ENCODE measurements at places on chromosomes 2 and 18. TPM values are rescaled to one million over a fixed set of nuclear protein-coding genes. Genes with fewer than 3 reads are reported as not detected.

- no peak for DNase-seq
These were observed 165.4 kb upstream of the SPOPL start for GRCh38 chr2:138336146-138336545.

DNA sequence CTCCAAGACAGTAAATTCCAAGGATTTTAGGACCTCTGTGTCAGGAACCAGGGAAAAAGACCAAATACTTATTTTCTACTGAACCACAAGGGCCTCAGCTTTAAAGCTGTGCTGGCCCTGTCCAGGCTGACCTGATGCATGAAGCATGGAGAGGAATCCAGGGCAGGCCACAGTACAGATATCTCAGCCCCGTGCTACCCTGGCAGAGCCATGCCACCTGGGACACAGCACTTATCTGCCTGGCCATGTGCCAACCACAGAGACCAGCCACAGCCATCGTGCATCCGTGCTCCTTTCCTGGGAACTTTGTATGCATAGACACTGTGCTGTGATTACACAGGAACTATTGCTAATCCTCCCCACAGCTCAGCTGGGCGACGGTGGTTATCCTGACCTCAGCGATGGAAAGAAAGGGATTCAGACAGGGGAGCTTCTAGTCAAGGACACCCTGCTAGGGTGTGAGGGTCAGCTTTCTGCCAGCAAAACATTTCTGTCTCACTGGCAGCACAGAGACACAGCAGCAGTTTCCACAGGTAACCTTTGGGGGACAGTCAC is 687.4 kb upstream of the ID2 start:
- no peak for DNase-seq

- peak; percentile 31 for DNase-seq
These were observed 44.9 kb upstream of the SMIM21 start for GRCh38 chr18:75472396-75472795.

GRCh38 chr2:114661971-114662939 is 219.8 kb downstream of the DPP10 start:
- no peak for DNase-seq

DNA sequence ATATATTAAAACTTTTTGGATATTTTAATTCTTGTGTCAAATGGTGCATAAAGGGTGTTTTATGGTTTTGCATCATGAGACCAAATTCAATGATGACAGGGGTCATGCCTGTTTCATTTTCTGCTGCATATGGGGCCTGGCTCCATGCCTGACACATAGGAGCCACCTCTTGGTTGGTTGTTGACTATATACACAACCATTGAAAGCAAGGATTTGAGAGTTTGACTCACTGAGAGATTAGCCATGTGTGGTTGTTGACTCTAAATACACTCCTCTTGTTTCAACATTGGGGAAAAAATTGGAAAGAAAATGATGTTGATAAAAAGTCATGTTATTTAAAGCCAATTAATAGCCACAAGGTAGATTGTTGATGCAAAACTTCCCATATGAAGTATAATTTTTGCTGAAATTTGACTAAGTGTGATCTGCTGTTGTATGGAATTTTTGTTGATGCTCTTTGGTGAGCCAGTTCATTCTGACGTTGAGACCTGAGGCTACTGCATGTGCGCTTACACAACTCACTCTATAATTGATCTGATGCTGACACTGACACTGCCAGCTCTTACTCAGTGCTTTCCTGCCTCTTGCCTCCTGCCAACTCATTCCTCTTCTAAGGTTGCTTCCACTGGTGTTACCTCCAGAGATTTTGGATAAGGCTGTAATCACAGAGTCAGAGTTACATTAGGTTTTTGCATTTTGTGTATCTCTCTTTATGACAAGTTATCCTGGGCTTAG is 446.2 kb upstream of the SLC14A2 start:
- peak; percentile 45 for DNase-seq

- DNase-seq: no peak
These were observed 5.9 kb downstream of the NCOA1 start for GRCh38 chr2:24496959-24497358.

- no peak for DNase-seq
These were observed 1.1 kb upstream of the CXCR4 start for GRCh38 chr2:136118819-136119716.

DNA sequence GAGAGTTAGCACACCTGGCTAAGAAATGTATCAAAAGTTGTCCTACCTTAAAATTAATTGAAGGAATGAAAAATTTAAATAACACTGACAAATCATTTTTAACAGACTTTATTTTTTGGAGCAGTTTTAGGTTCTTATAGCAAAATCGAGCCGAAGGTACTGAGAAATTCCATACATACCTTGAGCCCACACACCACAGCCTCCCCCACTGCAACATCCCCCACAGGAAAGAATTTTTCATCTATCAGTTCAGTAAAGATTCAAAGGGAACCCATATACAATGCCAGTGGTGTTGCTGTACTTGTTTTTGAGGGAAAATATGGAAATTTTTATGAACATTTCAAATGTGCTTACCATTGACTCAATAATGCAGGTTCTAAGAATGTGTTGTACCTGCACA is 169.8 kb upstream of the HS6ST1 start:
- DNase-seq: no peak

- no peak for DNase-seq
These were observed 203.8 kb upstream of the SIX2 start for GRCh38 chr2:45212953-45213635.

- DNase-seq: no peak
These were observed 100.6 kb downstream of the CMPK2 start for GRCh38 chr2:6764968-6765723.

DNA sequence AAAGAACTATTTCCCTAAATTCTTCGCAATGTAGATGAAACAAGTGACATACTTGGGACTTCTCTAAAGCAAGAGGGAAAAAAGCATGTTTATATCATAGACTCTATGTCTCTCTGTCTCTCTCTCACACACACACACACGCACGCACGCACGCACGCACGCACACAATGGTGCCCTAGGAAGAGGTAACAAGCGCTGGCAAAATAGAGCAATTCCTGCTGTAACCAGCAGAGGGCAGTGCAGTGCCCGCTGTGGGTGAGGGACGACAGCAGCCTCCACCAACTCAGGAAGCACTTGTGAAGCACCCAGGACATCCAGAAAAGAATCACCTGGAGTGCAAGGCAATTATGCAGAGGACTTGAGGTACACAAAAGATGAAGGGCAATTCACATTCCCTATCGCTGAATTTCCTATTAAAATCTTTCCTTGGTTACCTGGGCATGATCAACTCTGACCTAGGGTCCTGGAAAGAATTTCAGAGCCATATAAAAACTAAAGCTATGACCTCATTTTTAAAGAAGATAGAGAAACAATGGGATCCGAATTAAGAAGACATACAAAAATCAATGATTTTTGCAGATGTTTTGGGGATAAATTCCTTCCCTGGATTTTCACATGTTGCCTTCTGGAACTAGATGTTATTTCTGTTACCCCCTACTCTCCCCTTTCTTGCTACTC is 166.4 kb downstream of the PDE11A start:
- DNase-seq: peak; percentile 46

GRCh38 chr2:184677171-184677570 is 78.8 kb downstream of the ZNF804A start:
- no peak for DNase-seq

- DNase-seq: no peak
These were observed 91.5 kb upstream of the PARD3B start for GRCh38 chr2:204453730-204454167.

- no peak for DNase-seq
These were observed 29.9 kb downstream of the TPGS2 start for GRCh38 chr18:36798738-36799473.

GRCh38 chr18:42641996-42642395 is 473.5 kb downstream of the RIT2 start:
- no peak for DNase-seq

DNA sequence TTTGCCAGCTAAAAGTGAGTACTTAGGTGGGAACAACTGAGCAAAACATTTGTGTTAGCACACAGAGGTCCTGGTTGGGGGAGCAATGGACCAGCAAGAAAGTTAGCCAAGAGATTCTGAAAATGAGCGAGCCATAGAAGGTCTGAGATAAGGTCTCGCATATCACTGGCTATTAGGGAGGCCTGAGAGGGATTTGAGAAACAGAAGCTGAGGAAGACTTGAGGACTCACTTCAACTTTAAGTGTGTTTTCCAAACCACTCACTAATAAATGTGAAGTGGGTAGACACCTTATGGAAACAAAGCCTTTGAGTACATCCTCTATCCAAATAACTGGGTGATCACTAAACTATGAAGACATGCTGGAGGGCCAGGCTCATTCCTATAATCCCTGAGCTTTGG is 958.5 kb downstream of the DPP10 start:
- no peak for DNase-seq

Gene DCDC2C
- not detected for total RNA-seq

Gene SCTR
- not detected for total RNA-seq

Gene TMBIM1
- 158 TPM for total RNA-seq

Gene CPLX4
- total RNA-seq: not detected

Gene TEKT4
- not detected for total RNA-seq
